DMS153 (cell line): ENCODE measurements at places on chromosomes 1 and 21.

DNA sequence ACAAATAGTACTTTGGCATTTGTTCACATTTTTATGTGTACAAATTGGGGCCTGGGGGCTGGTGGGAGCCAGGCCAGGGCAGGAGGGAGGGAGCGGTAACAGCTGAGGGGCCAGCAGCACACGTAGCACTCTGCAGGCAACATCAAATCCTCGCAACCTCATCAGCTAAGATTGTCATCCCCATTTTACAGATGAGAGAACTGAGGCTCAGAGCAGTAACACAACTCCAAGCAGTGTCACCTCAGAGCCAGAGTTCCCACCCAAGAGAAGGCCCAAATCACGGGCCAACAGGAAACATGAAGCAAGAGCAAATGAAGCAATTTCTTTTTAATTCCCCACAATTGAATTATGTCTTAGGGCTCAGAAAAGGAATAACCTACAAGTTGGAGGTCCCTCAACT is 14.1 kb downstream of the IFFO2 start:
- DNase-seq = no peak

DNA sequence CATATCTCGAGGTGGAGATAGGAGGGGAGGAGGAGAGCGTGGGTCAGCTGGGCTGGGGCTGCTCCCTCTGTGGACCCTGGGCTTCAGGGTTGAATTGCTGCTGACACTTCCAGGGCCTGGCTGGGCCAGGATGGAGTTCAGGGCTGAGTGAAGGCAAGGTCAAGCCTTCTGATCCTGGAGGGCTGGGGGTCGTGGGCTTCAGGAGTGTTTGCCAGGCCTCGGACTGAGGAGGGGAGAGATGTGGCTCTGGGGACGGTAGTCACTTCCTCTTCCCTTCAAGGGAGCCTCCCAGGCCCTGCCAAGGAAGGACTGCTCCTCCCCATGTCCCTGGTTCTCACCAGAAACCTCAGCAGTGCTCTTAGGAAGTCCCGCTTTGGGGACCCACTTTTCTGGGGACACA is 12.1 kb upstream of the FAM131C start:
- no peak for DNase-seq

DNA sequence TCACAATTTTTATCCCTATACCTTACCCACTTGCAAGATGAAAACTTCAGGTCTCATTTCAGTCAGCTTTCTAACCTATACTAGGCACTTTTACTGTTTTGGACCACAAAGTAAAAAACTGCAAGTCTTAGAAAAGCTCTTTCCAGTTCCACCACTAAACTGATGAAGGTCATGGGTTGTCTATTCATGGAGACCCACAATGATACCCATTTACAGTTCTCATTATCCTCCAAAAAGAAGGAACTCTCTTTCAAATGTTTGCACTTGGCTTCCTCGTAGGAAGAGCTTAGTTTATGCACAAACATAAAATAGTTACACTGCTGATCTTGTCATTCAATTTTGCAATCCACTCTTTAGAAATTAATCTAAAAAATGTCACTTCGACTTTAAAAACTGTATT is 9.3 kb downstream of the ZNF281 start:
- no peak for DNase-seq

DNA sequence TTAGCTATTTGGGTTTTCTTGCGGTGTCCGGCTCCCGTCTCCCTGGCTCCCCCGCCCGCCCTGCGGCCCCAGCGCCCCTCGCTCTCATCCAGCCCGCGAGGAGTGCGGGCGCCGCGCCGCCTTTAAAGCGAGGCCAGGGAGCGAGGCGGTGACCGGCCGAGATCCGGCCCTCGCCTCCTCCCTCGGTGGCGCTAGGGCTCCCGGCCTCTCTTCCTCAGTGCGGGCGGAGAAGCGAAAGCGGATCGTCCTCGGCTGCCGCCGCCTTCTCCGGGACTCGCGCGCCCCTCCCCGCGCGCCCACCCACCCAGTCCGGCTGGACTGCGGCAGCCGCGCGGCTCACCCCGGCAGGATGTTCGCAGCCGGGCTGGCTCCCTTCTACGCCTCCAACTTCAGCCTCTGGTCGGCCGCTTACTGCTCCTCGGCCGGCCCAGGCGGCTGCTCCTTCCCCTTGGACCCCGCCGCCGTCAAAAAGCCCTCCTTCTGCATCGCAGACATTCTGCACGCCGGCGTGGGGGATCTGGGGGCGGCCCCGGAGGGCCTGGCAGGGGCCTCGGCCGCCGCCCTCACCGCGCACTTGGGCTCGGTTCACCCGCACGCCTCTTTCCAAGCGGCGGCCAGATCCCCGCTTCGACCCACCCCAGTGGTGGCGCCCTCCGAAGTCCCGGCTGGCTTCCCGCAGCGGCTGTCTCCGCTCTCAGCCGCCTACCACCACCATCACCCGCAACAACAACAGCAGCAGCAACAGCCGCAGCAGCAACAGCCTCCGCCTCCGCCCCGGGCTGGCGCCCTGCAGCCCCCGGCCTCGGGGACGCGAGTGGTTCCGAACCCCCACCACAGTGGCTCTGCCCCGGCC is 492 bp downstream of the HLX start:
- DNase-seq = peak; percentile 12

- DNase-seq = no peak
Observed at GRCh38 chr1:72524021-72524420, 241.7 kb upstream of the NEGR1 start.

GRCh38 chr1:114690148-114690547 is 5.2 kb downstream of the AMPD1 start:
- DNase-seq = no peak
